Fibroblast of the aortic adventitia (primary cell): ENCODE measurements at places on chromosomes 13 and 19.

DNA sequence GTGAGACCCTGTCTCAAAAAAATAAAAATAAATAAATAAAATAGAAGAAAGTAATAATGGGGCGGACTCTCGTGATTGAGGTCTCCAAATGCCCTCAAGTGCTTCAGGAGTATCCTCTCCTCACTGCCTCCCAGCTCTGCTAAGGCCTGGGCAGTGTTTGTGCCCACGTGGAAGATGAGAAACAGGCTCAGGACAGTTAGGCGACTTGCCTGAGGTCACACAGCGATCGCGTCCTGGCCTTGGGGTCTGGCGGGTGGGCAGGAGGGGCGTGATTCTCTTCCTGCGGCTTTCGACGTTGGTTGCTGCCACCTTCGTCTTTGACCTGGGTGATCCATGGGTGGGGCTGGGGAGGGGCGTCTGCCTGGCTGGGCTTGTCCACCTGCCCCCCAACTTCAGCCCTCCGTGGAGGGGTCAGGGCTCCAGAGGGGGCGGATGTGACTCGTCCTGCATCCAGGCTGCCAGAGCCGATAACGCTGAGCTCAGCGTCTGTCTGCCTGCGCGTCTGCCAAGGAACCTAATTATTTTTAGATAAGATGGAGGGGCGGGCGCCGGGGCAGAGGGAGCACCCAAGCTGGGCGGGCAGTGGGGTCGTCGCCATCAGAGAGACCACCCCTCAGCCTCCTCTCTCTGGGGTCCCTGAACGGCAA is 56.9 kb downstream of the NFIC start:
- DNase-seq = peak; percentile 37

DNA sequence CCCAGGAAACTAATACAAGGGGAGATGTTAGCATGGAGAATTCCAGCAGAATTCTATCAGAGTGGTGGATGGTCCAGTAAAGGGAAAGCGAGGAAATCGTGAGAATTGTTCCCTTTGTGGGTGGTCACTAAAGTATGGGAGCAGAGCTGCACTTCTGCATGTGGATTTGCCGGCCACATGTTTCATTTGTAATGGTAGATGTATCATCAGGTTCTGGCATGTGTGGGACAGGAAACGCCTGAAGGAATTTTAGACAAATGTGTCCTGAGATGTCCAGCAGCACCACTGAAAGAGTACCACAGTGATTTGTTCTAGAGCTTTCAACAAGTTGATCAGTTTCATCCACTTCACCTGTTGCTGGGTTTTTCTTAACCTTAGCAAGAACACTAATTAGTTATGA is 308.4 kb downstream of the SHISA2 start:
- DNase-seq = no peak

- no peak for DNase-seq
These were observed 7.8 kb downstream of the THOP1 start for GRCh38 chr19:2793126-2793525.

GRCh38 chr19:18401580-18402112 is 4.2 kb upstream of the LRRC25 start:
- peak; percentile 78 for DNase-seq

GRCh38 chr13:73715114-73715910 is 418.9 kb downstream of the KLF12 start:
- DNase-seq = no peak
